ENCODE measurements at places on chromosomes 1 and 21. TPM values are rescaled to one million over a fixed set of nuclear protein-coding genes. Genes with fewer than 3 reads are reported as not detected.

- no peak for DNase-seq
Observed at GRCh38 chr1:241677201-241677600, 25.1 kb downstream of the WDR64 start.

GRCh38 chr1:225539069-225539468, 111.2 kb upstream of the LBR start:
- DNase-seq, result no peak

DNA sequence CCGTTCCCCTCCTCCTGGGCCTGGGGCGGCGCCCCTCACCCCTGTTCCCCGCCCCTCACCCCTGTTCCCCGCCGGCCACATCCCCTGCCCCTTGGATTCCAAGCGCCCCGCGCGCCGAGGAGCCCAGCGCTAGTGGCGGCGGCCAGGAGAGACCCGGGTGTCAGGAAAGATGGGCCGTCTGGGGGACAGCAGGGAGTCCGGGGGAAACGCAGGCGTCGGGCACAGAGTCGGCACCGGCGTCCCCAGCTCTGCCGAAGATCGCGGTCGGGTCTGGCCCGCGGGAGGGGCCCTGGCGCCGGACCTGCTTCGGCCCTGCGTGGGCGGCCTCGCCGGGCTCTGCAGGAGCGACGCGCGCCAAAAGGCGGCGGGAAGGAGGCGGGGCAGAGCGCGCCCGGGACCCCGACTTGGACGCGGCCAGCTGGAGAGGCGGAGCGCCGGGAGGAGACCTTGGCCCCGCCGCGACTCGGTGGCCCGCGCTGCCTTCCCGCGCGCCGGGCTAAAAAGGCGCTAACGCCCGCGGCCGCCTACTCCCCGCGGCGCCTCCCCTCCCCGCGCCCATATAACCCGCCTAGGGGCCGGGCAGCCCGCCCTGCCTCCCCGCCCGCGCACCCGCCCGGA, at the start of gene TP73:
TSS of gene TP73 (plus strand) at position 587 of the 618 bp plus-strand sequence. CDS start 29,850 bp downstream, outside the sequence.
- no peak for DNase-seq

DNA sequence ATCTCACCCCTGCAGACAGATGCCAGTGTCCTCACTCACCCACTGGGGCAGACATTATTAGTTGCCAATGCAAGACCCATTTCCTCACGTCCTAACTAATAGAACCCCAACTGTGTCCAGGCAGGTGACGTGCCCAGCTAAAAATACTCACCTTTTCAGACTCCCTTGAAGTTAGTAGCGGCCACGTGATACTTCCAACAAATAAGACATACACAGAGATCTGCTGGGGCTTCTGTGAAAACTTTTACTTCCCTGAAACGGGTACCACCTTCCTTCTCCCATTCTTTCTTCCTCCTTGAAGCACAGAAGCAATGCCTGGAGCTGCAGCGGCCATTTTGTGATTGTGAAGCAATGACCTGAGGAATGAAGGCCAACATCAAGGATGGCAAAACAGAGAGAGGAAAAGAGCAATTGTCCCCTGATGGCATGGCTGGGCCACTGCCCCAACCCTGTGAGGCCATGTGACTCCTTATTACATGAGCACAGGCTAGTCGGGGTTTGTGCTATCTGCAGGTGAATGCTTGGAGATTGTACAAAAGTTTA, 74.4 kb upstream of the TMPRSS2 start:
- no peak for DNase-seq

DNA sequence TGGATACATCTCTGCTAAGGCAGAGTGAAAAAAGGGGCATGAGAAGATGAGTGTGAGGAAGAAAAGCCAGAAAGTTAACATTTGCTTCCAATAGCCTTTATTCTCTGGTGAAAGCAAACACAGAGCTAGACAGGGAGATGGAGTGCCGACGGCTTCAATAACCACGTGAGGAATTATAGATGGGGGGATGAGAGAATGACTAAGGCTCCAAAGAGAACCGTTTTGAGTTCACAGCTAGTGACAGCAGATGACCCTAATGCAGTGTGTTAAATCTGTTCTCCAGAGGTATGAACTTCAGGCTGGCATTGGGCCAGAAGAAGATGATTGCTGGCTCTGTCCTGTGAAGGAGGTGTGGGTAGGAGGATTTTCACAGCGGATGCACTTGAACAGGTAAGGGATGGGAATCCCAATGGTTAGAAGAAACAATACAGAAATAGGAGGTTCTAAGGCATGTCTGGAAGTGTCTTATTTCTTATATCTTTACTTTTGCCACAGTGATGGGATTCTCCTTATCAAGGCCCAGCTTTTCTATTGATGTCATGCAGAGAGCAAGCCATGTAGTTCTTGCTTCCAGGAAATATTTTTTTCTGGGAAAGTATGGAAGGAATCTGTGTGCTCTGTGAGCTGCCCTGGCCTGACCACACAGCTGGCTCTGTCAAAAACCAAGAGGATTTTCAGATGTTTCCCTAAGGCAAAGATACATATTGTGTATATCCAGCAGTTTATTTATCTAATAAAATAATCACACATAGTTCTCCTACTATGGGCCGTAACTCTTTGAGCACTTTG, 573.8 kb downstream of the LTN1 start:
- DNase-seq, result peak; percentile 74

DNA sequence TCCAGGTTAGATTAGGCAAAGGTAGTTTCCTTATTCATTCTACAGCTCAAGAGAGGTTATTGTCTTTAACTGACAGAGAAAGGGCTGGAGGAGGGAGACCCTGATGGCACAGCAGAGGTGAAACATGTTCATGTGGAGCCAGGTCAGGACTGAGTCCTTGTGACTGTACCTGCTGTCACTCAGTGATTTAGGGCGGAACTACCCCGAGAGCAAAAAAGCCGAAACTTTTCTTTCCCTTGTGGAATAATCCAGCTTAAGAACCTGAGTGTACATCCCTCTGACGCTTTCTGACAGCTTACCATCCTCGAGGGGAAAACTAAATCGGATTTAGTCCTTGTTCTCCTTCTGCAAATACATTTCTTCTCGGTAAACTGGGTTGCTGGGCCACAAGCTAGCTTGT, 273.2 kb downstream of the BACH1 start:
- no peak for DNase-seq

DNA sequence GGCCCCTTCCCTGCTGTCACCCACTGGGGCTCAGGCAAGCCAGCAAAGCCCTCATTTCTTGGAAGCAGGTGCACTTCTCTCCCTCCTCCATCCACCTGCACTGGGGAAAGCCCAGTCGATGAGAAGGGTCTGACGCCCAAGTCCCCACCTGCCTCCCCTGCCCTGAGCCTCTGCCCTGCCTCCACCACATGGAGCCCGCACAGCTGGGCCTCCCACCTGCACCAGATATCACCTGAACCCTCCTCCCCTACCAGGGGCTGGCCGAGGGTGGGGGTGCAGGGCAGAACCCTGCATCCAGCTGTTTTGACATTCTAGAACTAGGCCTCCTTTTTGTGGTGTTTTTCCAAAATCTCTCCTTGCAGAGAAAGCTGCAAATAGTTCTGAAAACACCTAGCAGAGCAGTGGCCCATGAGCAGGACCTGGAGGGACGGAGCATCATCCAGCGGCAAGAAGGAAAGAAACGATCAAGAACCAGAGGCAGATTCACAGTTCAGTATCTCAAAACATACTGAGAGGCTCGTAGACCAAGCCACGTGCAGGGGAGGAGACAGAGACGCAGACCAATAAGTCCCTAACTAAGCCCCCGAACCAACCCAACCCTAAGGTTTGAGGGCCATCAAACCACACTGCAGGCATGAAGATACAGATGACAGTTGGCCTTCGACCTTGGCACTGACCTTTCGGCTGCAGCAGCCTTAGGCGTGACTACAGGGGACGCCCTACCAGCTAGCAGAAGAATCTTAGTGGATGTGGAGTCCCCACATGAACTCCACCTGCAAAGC, 16.7 kb downstream of the CHD5 start:
- peak; percentile 91 for DNase-seq

- DNase-seq, result no peak
Observed at GRCh38 chr1:72075425-72075824, 206.9 kb downstream of the NEGR1 start.

- DNase-seq, result no peak
Observed at GRCh38 chr1:209707308-209707707, 2.7 kb downstream of the HSD11B1 start.

GRCh38 chr1:228092342-228093049, 10.0 kb downstream of the ARF1 start:
- no peak for DNase-seq

GRCh38 chr1:17290553-17290952, 17.4 kb upstream of the PADI4 start:
- DNase-seq, result no peak

DNA sequence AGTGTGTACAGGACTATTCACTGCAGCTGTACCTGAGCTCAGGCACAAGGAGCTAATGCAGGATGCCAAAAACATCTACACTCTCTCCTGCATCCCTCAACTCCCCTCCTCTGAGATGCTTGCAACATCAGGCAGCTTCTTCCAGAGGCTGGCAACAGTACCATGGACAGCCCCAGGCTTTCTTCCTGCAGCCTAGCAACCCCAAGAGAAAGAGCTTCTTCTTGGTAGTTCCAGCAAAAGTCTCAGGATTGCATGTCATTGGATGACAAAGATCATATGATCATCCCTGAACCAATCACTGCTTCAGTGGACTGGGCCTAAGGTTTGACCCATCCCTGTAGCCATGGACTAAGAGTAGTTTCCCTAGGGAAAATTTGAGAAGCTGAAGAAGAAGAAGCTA, 46.7 kb downstream of the CAMK2N1 start:
- DNase-seq, result peak; percentile 59

- DNase-seq, result peak; percentile 65
Observed at GRCh38 chr1:201828217-201828819, 639 bp upstream of the IPO9 start.

GRCh38 chr1:37449936-37450335, 24.4 kb upstream of the ZC3H12A start:
- no peak for DNase-seq

GRCh38 chr1:48049823-48050535, 52.8 kb upstream of the TRABD2B start:
- peak; percentile 75 for DNase-seq

- DNase-seq, result no peak
Observed at GRCh38 chr1:242456726-242457269, 67.7 kb downstream of the PLD5 start.

GRCh38 chr1:117710710-117711109, 104.9 kb downstream of the TENT5C start:
- no peak for DNase-seq

Gene SLC1A7
- total RNA-seq, result under 0.01 TPM

Gene NR0B2
- not detected for total RNA-seq

Gene DEGS1
- total RNA-seq, result 87.2 TPM

Gene TGFB2
- total RNA-seq, result 12.7 TPM

Gene ITLN2
- not detected for total RNA-seq

Gene KRTAP11-1
- not detected for total RNA-seq

Measured in osteoblast (primary cell).